SW 1271 (cell line): ENCODE measurements at places on chromosomes 4 and X.

- no peak for DNase-seq
Observed at GRCh38 chrX:114619874-114620273, 36.0 kb downstream of the HTR2C start.

- no peak for DNase-seq
Observed at GRCh38 chrX:118396113-118396512, 50.2 kb downstream of the WDR44 start.

GRCh38 chr4:172865531-172866127 is 303.0 kb upstream of the GALNT7 start:
- DNase-seq = no peak

DNA sequence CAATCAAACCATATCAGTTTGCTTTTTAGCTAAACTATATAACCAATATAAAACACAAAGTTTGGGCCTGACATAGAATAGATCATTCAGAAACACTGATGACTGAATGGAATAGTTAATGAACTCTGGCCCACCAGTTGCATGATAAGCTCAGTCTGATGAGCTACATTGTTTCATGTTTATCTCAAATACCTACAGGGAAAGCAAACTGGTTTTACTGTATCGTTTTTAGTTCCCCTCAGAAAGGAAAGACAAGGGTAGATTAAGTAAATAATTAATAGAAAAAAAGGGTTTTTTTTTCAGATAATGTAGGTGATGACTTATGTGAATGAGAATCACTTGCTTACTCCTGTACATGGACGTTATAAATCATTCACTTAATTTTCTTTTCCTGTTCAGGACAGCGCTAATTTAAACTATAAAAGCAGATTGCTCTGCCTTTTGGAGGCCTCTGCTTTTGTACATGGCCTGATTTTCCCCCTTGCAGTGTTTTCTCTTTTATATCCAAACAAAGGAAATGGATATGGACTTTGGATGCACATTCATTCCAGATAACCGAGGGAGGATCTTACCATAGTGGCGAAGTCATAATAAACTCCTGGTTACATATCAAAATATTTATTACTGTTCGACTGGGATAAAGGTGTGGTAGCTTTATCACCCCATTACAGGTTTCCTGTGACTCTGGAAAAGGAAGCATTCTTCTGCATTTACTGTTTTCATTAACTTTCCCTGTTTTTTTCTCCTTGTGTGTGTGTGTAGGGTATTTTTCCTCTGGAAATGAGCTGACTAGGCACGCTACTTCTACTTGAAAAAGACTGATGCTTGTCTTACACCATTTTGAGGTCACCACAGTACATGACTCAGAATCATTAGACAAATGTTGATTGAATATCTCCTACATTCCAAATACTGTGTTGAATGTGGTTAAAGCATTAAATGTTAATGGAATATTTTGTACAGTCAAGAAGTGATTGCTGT is 373.1 kb upstream of the HS3ST1 start:
- no peak for DNase-seq

DNA sequence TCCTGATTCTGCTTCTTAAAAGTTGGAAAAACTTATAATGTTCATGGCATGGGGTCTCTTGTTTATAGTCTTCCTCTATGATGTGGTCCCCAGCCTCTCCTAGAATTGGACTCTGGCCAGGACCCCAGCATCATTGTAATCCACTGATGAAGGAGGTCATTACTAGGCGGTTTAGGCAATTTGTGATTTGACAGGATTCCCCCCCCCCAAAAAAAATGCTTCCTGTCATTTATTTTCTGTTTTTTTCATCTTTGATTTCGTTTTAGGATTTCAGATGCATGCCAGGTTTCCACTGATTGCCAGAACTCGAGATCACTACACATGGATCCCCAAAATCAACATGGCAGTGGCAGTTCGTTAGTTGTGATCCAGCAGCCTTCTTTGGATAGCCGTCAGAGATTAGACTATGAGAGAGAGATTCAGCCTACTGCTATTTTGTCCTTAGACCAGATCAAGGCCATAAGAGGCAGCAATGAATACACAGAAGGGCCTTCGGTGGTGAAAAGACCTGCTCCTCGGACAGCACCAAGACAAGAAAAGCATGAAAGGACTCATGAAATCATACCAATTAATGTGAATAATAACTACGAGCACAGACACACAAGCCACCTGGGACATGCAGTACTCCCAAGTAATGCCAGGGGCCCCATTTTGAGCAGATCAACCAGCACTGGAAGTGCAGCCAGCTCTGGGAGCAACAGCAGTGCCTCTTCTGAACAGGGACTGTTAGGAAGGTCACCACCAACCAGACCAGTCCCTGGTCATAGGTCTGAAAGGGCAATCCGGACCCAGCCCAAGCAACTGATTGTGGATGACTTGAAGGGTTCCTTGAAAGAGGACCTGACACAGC is 4.9 kb downstream of the SPRY1 start:
- no peak for DNase-seq

DNA sequence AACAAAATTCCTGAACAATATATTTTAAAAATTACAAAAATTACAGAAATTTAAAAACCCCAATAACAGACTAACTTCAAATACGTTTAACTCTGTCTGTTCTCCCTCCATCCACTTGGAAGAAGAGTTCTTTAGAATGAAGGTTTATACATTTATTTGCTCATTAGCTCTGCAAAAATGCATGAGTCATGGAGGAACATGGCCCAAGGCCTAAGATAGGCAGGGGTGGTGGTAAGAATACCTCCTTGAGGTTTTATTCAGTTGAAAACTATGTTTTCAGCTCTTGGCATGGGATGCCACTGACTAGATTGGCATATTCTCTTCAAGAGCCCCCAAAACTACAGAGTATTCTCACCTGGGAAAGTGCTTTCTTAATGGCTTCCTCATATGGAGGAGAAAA is 8.8 kb upstream of the LRRC66 start:
- DNase-seq = no peak

DNA sequence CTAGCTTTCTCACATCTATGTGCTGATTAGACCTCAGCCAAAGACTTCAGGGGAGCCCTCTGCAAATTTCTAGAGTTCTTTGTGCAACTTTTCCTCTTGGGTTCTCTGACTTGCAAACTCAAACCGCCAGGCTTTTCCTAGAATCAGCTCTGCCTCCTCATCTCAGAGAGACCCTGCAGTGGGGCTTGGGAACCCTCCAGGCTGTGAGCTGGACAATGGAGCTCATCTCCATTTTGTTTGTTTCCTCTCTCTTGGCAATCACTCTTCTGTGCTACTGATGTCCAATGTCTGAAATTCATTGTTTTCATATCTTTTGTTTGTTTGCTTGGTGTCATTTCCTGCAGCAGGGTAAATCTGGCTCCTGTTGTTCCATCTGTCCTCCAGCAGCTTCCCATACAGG is 33.0 kb downstream of the GYPB start:
- no peak for DNase-seq

DNA sequence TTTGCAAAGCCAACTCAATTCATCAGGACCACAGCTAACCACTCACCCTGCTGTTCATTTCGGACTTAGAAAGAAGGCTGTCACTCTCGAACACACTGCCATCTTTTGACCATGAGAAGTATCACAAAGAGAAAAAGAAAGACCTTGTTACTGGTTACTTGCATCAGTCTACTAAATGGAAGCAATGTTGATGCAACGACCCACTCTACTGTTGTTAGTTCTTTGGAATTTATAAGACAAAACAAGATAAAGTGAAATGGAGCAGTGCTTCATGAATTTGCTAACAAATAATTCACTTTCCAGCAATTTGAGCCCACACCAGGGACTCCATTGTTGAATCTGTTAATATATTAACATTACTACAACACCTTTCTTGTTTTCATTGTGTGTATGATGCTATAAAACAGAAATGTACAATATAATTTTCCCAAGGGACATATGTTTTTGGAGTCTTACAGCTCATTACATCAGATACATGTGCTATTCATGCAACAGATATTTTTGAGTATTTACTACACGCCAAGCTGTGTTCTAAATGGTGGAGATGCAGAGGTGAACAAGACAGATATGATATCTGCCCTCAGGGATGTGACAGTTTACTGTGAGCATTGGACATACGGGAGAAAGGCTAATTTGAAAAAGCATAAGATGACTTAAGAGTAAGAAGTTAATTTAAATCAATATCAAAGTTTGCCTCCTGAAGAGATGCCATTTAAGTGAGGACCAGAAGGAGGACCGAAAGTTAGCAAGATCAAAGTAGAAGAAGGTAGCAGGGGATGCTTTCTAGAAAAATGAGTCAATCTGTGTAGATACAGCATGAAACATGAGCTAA is 87.2 kb downstream of the AREG start:
- no peak for DNase-seq

GRCh38 chr4:19095491-19096046 is 1074.0 kb upstream of the LCORL start:
- no peak for DNase-seq

- DNase-seq = no peak
Observed at GRCh38 chr4:165757451-165757850, 115.6 kb upstream of the TLL1 start.

DNA sequence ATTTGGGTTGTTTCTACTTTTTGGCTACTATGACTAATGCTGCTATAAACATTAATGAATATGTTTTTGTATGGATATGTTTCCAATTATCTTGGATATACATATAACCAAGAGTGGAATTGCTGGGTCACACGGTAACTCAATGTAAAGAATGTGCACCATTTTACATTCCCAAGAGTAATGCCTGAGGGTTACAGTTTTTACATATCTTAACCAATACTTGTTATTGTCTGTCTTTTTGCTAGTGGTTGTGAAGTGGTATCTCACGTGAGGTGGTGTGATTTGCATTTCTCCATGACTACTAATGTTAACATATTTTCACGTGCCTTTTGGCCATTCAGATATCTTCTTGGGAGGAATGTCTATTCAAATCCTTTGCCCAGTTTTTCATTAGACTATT is 200.3 kb upstream of the MAB21L2 start:
- no peak for DNase-seq
